ENCODE measurements at places on chromosomes 7 and 10.
A peak's percentile ranks its signal among the peaks of the same experiment; 100 is the strongest.

DNA sequence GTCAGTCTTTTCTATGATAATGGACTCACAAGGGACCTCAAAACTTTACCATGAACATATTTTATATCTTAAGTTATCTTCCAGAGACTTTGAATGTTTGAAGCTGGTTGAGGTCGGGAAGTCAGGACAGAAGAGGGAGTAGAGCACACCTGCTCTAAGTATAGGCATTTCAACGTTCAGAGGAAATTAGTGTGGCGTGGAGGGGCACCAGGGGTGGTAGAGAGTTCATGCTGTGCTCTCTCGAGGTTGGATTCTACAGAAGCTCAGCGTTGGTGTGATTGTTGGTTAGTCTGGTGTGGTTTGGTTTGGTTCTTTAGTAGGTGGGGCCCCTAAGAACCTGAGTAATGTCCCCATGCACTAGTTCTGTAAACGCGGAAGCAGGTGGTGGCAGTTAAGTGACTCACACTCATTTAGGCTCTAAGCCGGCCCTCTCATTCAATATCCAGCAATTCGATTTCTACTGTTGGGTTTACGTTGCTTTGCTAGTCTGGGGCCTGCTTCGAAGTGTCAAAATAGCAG is 19.8 kb downstream of the CNTNAP2 start:
- DNase-seq, result no peak

DNA sequence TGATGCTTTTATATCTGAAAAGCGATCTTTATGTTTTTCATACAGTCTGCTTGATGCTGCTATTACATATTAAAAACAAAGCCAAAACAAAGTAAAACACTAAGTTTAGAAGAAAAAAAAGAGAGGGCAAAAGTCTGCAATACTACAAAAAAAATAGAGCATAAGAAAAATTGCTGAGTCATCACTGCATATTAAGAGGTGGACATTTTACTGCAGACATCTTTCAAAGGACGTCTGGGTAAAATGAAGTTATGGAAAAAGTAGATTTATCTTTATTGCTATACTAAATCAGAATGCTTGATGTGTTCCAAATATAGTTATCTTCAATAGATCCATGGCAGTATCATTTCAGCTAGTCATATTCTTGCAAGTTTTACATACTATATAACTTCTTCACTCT is 172.0 kb downstream of the MAGI2 start:
- DNase-seq, result no peak

GRCh38 chr7:102230593-102230992 is 56.1 kb upstream of the SH2B2 start:
- no peak for DNase-seq

DNA sequence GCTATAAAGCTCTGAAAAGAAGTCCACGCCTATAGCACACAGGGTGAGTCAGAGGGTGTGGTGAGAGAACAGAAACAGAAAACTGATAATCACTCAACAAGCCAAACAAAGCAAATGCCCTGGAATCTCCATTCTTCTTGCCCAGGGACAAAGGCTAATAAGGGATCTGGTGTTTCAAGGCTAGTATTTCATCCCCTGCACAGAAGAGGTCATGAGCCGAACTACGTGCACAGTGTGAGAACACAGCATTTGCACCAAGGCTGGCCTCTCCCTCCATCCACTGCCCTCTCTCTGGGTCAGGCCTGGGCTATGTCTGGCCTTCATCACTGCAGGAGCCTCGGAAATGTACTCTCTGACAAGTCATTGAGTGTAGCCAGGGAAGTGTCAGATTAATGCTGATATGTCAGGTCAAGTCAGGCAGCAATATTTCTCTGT is 42.7 kb downstream of the PRR15 start:
- no peak for DNase-seq

DNA sequence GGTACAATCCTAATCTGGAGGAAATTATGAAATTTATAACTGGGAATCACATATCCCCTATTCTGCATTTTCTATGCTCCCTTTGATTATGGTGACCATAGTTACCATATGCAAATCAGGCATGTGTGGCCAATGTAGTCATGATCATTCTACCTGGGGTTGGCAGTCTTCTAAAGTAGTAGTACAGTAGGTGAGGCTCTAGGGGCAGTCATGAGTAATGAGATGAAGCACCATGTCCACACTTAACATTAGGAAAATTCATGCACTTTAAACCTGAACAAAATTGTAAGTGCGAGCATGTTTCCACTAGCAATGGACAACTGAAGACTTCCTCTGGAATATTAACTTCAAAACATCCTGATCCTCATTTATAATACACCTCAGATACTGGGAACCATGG is 545.9 kb downstream of the SUGCT start:
- DNase-seq, result no peak

GRCh38 chr10:101041252-101041761 is 10.3 kb downstream of the SFXN3 start:
- DNase-seq, result peak; percentile 70

GRCh38 chr7:36129048-36129534 is 24.0 kb upstream of the EEPD1 start:
- DNase-seq, result no peak

DNA sequence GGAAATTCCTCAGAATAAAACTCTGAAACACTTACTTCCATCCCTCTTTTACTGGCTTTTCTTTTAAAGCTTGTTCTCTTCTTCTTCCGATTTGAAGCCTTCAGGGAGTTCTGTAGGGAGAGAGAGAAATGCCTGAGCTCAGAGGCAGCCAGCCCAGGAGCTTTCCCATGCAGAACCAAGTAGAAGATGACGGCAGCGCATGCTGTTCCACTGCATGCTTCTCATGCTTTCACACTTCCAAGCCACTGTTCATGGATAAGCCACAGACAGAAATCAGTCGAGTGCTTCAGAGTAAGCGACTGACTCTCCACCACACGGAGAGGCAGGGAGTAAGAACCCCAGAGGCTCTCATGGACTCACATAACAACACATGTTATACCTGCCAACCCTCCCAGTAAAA is 237.3 kb downstream of the DGKI start:
- DNase-seq, result no peak

- no peak for DNase-seq
Observed at GRCh38 chr10:90695915-90696676, 161.7 kb downstream of the HTR7 start.

DNA sequence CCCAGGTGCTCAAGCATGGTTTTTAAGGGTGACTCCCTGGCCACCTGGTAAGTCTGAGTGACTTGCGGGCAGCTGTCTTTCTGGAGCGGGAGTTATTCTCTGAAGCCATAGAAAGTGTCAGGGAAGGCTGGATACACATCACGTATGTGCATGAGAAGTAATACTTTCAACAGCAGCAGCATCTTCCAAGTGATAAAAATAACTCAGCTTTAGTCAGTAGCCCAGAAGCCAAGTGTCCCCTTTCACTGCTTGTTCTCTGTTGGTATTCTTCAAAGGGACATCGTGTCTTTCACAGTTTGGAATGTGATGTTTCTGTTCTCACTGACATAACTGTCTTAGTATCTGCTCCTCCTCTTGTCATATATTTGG is 97.6 kb downstream of the KIAA1217 start:
- no peak for DNase-seq

- DNase-seq, result no peak
Observed at GRCh38 chr7:47556511-47557180, 25.3 kb downstream of the TNS3 start.

DNA sequence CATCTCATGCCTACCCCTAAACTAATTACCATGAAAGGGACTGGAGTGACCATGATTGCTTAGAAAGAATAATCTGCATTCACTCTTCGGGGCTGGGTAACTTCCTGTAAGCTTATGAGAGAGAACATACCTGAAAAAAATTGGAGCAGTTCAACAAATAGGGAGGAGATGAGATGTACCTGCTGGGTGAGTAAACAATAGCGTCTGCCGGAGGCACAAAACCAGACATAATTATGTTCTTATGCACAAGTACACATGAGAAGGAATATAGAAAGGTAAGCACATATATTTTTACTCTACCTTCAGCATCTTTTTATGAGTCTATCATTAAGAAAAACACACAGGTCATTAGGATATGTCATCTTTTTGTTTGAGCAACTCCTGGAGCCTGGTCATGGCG is 224.6 kb upstream of the FERD3L start:
- DNase-seq, result no peak

DNA sequence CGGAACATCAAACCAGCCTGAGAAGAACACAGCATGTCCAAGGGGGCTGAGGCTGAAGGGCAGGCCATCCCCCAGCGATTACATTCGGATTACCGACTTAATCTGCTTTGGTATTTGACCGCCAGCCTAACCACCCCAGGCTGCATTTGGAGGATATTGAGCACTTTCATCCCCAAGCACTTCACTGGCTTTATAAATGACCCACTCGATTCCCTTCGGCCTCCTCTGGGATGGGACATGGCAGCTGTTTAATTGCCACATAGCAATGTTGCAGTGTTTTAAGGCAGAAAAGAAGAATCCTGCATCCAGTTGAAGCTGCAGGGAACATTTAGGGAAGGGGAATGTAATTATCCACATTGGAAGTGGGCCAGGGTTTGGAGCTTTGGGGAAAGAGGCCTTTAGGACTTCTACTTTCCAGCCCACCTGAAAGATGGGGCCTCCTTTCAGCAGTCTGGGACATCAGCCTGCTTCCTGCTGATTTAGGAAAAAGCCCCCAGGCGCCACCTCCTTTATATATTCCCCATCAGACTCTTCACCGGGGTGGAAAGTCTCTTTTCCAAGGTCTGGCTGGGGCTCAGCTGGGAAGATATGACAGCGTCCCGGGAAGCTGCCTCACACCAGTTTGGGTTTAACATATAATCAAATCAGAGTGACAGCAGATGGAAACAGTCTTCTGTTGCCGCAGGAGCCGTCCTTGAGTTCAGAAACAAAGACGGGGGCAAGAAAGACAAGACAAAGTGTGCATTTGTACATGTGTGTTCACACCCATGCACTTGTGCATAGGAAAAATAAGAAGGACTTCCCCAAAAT is 9.2 kb downstream of the DPCD start:
- DNase-seq, result no peak

DNA sequence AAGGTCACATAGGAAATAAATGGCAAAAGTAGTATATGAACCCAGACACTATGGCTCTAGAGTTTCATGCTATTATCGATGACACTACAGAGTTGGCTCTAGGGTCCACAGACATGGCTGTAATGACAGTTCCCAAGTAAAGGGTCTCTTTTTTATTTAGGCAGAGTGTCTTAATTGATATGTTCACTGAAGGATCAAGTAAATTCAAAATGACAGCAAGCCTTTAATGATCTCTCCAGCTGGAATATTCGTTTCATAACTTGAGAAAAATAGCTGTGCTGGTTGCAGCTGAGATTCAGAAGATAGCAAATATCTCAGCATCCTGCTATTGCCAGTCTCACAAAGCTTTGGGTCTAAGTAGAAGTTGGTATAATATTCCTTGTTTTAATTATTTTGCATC is 333.6 kb upstream of the MAGI2 start:
- DNase-seq, result no peak

GRCh38 chr7:81484261-81484660 is 285.6 kb downstream of the HGF start:
- no peak for DNase-seq

- DNase-seq, result no peak
Observed at GRCh38 chr10:115033898-115034297, 59.3 kb upstream of the ATRNL1 start.

DNA sequence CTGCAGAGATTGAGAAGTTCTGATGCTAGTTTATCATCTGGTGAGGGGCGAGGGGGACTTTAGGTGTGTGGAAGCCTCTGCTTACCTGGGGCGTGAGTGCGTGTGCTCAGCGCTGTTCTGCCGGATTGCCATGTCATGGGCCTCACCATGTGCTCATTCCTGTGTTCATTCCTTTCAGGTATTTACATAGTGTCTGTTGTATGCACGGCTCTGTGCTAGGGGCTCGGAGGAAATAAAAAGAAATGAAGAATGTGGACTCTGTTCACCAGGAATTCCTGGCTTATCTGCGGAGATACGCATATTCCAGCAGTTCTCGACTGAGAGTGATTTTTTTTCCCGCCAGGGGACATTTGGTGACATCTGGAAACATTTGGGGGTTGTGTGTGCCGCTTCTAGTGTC is 152.0 kb downstream of the CAMK1D start:
- DNase-seq, result no peak

DNA sequence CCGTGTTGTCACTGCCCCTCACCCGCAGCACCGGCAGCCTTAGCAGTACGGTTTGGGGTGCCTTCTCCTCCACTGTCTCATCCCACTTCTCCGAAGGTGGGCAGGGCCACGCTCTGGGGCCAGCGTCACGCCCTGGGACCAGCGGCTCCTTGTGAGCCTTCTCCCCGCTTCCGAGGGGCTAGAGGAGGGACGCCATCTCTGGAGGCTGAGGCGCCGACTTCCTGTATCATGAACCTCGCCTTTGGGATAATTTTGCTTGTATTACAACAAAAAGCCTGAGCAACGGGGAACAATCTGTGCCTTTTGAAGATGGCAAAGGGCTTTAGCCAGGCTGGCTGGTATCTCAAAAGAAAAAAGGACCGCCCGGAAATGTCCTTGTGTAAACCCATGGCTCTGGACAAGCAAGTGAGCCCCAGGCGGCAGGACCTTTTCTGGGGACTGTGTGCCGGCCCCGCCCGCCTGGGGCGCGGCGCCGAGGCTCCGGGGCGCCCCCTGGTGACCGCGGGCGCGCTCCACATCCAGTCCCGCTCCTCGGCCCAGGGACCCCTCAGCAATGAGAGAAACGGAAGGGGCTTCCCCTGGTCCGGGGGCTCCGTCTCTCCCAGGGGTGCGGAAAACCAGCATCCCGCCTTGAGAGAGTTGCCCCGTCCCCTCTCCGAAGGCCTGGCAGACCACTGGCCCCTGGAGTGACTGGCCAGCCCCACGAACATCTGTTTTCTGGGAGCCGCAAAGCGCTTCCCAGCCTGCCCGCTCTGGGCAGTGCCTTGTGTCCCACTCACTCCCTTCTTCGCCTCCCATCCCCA is 3.8 kb downstream of the DEPP1 start:
- DNase-seq, result peak; percentile 74

GRCh38 chr10:26543567-26544306 is 105.6 kb downstream of the APBB1IP start:
- no peak for DNase-seq

- DNase-seq, result no peak
Observed at GRCh38 chr10:113999531-113999930, 44.1 kb upstream of the ADRB1 start.

DNA sequence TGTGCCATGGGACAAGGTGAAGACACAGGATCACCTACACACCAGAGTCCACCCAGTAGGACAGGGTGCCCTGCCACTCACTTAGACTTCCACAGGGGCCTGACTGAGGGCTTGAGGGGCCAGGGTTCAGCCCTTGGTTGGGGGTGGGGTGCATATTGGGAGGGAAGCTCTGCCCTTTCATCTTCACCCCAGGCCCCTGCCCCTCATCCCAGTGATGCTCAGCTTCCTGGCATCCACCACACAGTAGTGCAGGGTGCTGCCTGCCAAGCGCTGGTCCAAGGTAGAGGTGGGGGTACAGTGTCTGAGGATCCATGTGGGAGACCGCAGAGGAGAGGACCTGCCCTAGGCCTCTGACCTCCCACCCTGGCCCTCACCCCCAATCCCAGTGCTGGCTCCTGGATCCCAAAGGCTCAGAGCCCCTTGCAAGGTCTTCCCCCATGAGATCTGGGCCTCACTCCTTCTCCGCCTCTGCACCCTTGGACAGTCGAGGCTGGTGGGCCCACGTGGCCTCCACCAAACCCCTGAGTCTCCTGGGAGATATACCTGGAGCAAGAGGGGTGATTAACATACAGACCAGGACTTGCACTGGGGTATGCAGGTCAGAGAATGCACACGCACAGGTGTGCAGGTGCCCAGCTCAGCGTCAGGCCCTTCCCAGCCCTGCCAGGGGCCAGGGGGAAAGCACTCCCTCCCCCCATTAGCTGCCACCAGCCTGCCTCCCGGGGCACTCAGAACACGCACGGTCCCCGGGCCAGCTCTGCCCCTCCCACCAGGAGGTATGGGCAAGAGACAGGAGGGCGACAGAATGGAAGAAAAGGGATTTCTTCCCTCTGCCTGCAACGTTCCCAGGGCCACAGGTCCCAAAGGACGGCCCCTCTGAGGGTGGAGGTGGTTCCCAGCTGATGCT is 8.6 kb upstream of the IRF5 start:
- no peak for DNase-seq
